Nephron progenitor cell (in vitro differentiated cells): ENCODE measurements at places on chromosomes 16 and 17.

- DNase-seq: peak; percentile 47
These were observed 979 bp downstream of the ABHD15 start for GRCh38 chr17:29565643-29566472.

- DNase-seq: no peak
These were observed 278.9 kb upstream of the FOXF1 start for GRCh38 chr16:86231321-86231995.

- DNase-seq: no peak
These were observed 112.0 kb upstream of the CDC42EP4 start for GRCh38 chr17:73423806-73424205.

GRCh38 chr16:31350275-31351005 lies 4.5 kb upstream of the ITGAX start:
- DNase-seq: no peak

- DNase-seq: peak; percentile 99
These were observed 627 bp upstream of the P4HB start for GRCh38 chr17:81860756-81861568.

- no peak for DNase-seq
These were observed 69.8 kb downstream of the METRNL start for GRCh38 chr17:83149029-83149725.

DNA sequence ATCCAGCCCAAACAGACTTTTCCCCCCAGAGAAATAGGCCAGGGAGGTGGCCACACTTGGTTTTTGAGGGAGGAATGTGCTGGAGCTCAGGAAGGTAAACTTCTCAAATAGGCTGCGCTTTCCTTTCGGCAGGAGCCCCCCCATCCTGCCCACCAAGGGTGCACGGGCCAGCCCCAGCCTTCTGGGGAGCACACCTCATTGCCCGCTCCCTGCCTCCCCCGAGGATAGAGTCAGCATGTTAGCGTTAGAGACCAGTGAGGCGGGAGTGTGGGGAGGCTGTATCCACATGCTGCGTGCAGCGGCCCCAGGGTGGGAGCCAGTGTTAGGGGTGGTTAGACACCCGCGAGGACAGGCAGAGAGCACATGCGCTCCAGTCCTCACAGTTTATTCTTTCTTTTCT lies 42.3 kb downstream of the PIPOX start:
- no peak for DNase-seq

- DNase-seq: peak; percentile 61
These were observed 1.9 kb upstream of the C16orf74 start for GRCh38 chr16:85752511-85753420.

GRCh38 chr17:71109697-71110096 lies 940.4 kb downstream of the KCNJ2 start:
- no peak for DNase-seq

DNA sequence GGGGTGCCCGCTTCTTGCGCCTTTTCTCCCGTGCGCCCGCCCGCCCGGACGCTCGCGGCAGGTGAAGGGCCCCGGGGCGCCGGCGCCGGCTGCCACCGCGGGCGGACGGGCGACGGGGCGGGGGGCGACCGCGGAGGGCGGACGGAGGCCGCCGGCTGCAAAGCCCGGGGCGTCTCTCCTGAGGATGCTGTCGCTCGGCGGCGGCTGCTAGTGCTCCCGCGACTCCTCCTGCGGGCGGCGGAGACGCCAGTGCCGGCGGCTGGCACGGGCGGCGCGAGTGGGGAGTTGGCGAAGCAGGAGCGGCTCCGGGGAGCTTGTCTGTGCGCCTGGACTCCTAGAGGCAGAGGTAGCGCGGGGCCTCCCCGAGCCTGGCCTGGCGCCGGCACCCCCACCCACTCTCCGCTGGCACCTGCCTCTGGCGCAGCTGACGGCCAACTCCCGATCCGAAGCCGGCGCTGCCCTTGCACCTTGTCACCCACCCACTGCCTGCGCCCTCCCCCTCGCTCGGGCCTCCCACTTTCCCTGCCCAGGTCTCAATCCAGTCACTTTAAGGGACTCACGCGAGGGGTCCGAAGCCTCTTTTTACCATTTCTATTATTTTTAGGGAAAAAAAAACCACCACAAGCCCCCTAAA lies at the start of gene FAM20A:
FAM20A (minus strand) TSS at position 437 of the 634 bp plus-strand sequence. CDS start 701 bp downstream, outside the sequence.
- DNase-seq: peak; percentile 51

DNA sequence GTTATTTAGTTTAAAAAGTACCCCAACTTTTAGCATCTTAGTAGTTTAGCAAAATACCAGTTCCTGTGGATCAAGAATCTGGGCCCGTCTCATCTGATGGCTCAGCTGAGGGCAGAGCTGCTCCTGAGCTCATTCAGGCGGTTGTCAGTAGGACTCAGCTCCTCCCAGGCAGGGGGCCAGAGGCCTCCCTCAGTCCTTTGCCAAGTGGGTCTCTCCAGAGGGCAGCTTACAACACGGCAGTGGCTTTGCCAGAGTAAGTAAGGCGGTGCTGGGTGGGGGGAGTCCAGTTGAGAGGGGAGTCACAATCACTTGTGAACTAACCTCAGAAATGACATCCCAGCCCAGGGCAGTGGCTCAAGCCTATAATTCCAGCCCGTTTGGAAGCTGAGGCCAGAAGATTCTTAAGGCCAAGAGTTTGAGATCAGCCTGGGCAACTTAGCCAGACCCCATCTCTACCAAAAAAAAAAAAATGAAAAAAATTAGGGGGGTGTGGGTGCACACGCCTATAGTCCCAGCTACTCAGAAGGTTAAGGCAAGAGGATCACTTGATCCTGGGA lies 81.5 kb upstream of the MED9 start:
- no peak for DNase-seq

DNA sequence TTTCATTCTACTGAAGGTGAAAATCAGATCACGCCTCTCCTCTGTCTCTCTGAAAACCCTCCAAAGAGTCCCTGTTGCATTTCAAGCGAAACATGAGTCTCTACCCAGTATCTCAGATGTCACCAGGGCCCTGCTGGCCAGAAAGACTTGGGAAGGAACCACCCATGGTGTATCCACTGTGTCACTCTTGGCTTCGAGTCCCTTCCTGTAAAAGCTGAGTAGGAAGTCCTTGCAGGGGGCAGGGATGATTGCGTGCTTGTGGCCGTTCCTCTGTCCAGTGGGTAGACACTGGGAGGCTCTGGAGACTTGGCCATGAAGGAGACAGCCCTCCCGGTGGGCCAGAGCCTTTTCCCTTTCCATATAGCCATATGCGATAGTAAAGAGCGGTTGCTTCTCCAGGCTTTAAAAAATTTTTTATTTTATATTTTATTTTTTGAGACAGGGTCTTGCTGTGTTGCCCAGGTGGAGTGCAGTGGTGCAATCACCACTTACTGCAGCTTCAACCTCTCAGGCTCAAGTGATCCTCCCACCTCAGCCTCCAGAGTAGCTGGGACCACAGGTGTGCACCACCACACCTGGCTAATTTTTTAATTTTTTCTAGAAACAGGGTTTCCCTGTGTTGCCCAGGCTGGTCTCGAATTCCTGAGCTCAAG lies 19.0 kb upstream of the RMI2 start:
- DNase-seq: no peak

- DNase-seq: no peak
These were observed 93.5 kb downstream of the WWP2 start for GRCh38 chr16:69855592-69855991.
